ENCODE measurements at places on chromosomes 13 and 19.

- DNase-seq, result no peak
Observed at GRCh38 chr13:46160471-46161066, 21.4 kb downstream of the LCP1 start.

- no peak for DNase-seq
Observed at GRCh38 chr13:87497426-87497825, 173.7 kb upstream of the SLITRK5 start.

GRCh38 chr13:51845574-51846318, 769 bp upstream of the TMEM272 start:
- no peak for DNase-seq

DNA sequence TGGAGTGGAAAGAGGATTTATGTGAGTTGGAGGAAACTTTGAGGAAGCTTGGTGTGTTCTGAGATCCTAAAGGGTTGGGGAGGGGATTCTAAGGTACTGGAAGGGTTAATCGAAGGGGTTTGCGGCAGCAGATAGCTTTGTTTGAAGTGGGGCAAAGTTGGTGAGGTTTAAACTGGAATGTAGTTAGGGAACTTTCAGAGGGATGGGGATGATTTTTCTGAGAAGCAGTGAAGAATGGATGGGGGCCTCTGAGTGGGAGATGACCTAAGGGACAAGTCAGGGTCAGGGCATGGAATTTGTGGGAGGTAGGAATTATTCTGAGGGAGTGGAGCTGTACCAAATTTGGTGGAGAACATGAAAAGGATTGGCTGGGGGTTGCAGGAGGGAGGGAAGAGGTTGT, 3.9 kb downstream of the SAE1 start:
- DNase-seq, result no peak

DNA sequence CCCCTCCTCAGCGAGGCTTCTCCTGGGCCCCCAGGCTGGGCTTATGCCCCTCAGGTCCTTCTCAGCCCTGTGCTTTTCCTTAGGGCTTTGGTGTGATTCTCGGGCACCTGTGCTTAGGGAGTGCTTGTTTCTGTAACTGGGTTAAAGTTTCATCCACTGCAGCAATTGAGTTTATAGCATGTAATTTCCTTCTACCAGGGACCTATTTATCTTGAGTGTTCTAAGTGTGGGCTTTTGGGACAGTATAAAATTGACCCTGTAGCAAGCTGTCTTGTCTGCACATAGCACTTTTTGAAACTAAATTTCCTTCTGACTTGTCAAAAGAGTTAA, 47.6 kb downstream of the GATAD2A start:
- no peak for DNase-seq

DNA sequence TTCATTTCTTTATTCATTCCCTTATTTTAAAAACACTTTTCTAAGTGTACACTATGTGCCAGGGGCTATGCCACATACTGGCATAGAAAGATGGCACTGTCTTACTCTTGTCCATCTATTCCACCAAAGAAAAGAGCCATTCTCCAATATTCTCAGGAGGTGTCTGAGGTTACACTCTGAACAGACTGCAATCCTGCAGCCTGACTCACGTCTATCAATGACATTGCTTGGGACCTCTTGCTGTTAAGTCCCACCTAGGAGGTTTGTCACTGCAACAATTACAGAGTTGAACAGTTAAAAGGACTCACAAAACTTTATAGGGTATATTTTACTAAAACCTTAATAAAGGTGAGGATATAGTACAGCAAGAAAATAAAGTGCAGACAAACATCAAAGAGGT, 512.9 kb upstream of the HTR2A start:
- no peak for DNase-seq

- DNase-seq, result no peak
Observed at GRCh38 chr13:20767309-20767943, 6.3 kb downstream of the EEF1AKMT1 start.

- no peak for DNase-seq
Observed at GRCh38 chr13:41295973-41296372, 15.1 kb upstream of the NAA16 start.

DNA sequence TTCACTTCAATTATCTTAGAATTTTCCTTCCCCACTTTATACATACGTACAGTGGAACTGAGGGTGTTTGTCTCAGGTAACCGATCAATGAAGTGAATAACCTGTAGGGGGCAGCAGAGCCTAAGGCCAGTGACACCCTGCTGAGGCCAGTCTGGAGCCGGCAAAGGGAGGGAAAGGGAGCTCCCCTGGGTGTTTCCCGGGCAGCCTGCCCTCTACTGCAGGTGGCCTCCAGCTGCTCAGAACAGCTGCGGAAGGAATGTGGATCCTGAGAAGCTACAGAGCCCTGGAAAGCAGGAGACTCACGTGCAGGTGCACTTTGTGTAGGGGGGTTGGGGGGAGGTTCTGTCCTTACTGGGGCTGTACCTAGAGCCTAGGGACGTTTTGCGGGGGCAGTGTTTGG, 832 bp upstream of the ZNF491 start:
- peak; percentile 26 for DNase-seq

- DNase-seq, result no peak
Observed at GRCh38 chr19:17865364-17866311, 5.9 kb downstream of the RPL18A start.

DNA sequence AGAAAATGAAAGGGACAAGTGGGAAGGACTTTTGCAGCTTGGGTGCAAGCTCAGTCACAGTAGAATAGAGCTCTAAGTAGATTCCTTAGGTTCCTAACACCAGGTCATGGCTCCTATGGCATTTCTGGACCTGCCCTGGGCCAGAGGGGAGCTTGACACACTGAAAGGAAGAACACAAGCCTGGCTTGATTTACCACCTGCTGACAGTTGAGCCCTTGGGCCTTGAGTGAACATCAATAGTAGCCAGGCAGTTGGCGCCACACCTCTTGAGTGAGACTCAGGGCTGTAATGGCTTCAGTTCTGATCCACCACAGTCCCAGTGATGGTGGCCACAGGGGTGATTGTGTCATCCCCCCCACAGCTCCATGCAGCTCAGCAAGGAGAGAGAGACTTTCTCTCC, 221.9 kb upstream of the PCDH17 start:
- DNase-seq, result no peak

DNA sequence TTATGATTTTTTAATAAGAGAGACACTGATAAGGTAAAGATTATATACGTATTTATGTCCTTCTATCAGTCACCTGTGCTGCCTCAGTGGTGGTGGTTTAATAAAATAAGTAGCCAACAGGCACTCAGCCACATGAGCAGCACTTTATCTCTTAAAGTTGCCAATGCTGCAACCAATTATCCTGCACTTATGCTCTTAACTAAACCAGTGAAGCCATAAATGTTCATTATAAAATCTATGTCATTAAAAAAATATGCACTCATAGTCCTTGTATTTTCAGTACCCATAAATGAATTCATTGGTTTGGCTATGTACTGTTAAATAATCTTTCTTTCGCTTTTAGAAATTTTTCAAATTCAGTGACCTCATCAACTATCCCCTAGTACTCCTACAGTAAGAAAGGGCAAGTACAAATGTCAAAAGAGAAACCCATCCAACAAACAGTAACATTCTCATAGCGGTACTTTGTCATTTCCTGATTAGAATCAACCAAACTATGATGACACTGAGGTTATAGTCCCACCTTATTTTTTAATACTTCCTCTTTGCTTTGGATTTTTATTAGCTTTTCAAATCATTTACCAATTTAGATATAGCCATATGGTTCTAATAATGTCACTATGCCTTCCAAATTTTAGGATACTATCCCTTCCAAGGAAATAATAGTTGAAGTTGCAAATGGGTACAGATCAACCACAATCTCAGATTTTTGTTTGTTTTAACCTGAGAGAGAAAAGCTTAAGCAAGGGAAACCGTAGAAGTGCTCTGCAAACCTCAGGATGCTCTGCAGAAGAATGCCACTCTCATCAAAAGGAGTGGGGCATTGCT, 190.9 kb downstream of the KLF12 start:
- no peak for DNase-seq

DNA sequence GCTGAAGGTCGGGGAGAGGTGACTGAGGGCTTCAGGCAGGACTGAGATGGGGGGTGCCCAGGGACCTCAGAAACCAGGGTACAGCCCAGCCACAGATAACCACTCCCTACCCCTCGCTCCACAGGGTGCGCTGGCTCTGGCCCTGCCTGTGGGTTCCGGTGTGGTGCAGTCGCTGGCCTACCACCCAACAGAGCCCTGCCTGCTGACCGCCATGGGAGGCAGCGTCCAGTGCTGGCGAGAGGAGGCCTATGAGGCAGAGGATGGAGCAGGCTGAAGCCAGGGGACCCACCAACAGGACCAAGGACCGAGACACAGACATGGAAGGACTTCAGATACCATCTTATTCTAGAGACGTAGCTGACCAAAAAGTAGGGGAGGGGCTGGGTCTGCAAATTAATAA, 6.3 kb downstream of the DHPS start:
- DNase-seq, result no peak

- DNase-seq, result no peak
Observed at GRCh38 chr19:51470966-51471365, 7.4 kb upstream of the CEACAM18 start.

DNA sequence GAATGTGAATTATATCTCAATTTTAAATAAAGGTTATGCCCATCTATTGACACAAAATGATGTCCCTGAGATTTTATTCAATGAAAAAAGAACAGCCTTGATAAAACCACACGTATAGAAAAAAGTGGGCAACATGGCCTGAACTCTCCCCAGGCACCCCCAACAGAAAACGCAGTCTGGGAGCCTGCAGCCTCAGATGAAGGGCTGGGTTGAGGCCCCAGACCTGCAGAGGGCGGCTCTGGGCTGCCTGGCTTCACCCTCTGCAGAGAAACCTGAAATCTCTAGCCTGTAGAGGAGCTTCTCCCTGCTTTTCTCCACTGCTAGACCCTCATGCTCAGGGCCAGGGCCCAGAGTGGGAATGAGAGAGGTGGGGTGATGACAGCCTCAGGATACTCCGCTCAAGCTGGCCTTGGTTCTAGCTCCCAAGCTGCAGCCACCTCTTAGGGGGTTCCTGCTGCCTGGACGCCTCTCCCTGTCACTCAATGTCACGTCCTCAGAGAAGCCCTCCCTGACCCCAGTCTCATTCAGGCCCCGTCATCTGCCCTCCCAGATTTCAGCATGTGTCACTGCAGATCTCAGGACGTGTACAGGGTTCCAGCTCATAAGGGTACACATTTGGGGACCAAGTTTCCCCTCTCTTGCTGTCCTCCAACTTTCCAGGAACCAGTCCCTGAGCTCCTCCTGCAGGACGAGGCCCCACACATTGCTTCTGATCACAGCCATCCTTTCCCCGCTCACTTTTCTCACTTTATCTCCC, 1.8 kb downstream of the MBD3 start:
- DNase-seq, result no peak

DNA sequence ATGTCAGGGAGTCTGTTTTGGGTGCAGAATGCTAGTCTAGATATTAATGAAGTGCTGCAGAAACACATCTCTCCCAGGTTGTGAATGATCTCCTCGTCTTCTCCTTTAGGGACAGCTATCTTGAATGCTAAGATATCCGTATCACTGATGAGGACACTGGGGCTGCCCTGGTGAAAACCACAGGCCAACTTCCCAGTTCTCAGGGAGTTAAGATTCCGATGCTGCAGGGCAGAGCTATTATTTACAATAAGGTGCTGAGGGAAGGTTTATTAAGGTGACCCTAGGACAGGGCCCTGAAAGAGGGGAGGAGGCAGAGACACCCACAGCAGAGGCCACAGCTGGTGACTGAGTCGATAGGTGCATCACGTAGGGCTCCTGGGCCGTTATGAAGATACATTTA, 66.1 kb downstream of the TNFRSF19 start:
- DNase-seq, result no peak

- no peak for DNase-seq
Observed at GRCh38 chr13:97390941-97391600, 42.9 kb upstream of the RAP2A start.

GRCh38 chr13:43113603-43114002, 90.2 kb downstream of the DNAJC15 start:
- no peak for DNase-seq

GRCh38 chr13:101393140-101393539, 23.2 kb downstream of the NALCN start:
- no peak for DNase-seq

GRCh38 chr19:53553865-53554791, 16.2 kb downstream of the ZNF331 start:
- DNase-seq, result no peak

DNA sequence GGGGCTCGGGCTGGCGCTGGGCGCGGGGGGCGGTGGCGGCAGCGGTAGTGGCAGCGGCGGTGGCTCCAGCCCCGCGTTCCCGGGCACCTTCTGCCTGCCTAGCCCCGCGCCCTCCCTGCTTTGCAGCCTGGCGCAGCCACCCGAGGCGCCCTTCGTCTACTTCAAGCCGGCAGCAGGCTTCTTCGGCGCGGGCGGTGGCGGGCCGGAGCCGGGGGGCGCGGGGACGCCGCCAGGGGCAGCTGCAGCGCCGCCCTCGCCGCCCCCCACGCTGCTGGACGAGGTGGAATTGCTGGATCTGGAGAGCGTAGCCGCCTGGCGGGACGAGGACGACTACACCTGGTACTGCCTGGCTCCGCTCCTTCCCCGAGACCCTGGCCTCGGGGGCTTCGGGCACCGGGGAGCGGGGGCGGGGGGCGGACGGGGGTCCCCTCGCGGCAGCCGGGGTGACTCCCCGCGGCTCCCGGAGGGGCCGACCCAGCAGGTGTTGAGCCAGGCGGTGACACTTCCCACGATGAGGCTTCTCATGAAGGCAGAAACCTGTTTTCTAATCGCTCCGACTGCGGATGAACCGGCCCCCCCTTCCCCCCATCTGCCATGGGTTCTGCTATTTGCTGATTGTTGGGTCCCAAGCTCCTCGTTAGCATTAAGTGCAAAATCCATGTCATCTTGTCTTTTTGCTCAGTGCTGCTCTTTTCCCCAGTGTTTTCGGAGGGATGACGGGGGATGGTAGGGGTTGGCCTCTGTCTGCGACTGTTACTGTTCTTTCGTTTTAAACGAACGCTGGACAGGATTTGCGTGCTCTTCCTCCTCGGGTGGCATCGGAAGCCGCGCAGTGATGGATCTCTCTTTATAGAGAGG, 943 bp downstream of the SLAIN1 start:
- DNase-seq, result peak; percentile 14

DNA sequence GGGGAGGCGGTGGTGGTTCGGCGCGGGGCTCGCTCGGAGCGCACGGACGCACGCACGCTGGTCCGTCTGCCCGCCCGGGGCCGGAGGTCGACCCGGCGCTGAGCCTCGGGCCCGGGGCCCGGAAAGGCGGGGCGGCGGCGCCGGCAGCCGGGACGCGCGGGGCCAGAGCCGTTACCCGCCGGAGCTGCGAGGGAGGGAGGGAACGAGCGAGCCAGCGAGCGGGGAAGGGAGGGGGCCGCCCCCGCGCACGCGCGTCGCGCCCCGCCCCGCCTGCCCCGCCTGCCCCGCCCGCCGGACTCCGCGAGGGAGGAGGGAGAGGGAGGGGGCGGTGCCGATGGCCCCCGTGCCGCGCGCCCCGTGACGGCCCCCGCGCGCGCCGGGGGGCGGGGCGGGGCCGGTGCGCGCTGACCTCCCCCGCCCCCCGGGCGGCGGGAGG, 15.0 kb downstream of the CIC start:
- DNase-seq, result peak; percentile 81

DNA sequence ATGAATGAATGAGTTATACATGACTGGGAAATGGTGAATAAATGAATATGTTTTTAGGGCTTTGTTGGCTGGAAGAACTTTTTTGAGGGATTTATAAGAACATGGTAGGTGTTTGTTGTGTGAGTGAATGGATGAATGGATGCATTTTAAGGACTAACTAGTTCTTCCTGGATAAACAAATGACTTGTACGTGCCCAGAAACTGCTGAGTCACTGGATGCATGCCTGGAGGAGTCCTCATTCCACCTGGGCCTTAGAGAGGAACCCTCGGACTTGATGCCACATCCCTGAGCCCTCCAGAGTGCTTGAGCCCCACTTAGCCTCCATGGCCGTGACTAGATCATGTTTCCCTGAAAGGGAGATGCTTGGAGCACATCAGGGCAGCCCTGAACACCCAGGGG, 153.4 kb downstream of the DPF1 start:
- DNase-seq, result no peak

- DNase-seq, result no peak
Observed at GRCh38 chr13:52006523-52007245, 4.6 kb downstream of the ATP7B start.

Data from NK-92 treated with Interleukin-12 subunit alpha and Interleukin-12 subunit beta, amount 100 ng/mL, for 24 hours (cell line).